ENCODE measurements at places on chromosomes 13 and 19. TPM values are rescaled to one million over a fixed set of nuclear protein-coding genes. Genes with fewer than 3 reads are reported as not detected.
A peak's percentile ranks its signal among the peaks of the same experiment; 100 is the strongest.

GRCh38 chr13:111941845-111942447 lies 125.0 kb upstream of the SOX1 start:
- no peak for DNase-seq

- no peak for DNase-seq
Measured at GRCh38 chr13:52359534-52359933, 46.4 kb downstream of the THSD1 start.

ZNF540 gene
- polyA plus RNA-seq, result 5.8 TPM

DNA sequence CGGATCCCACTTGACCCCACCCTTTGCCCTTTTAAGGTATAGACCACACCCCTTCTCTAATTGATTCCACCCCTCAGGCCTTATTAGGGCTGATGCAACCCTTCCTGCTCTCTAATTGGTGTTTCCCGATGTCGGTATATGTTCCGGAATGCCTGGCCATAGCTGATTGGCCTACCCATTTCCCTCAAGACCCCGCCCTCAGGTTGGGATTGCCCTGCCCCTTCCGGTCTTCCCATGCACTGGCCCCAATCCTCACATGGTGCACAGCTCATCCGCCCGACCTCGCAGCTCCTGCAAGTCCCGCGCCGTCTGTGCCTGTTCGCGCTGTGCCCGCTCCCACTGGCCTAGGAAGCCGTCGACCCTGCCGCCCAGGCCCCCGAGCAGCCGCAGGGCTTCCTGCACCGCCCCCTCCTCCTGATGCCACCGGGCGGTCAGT lies 18.1 kb downstream of the TSKS start:
- DNase-seq, result no peak

DNA sequence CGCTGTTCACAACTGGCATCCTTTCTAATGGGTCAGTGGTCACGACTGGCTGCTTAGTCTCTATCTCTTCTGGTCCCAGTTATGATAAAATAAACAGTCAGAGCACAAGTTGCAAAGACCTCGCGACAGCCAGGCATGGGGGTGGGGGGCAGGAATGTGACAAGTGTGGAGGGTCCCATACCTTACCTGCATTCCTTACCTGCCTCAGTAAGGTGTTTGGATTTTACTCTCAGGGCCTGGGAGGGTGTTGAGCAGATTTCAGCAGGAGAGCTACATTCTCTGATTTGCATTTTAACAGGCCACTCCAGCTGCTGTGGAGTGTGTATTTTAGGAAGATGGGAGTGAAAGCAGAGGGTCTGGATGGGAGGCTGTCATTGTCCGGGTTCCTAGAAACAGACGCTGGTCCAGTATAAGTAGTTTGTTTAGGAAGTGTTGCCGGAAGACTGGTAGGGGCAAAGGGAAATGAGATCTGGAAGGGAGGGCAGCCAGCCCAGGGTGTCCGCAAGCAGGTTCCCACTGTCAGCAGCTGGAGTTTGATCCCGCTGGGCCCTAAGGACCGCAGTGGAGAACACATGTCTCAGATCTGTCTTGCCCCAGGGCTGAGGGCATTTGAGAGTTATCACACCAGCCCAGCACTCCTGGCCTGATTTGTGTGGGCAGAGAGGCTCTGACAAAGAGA lies 920.0 kb downstream of the UQCRFS1 start:
- no peak for DNase-seq

DNA sequence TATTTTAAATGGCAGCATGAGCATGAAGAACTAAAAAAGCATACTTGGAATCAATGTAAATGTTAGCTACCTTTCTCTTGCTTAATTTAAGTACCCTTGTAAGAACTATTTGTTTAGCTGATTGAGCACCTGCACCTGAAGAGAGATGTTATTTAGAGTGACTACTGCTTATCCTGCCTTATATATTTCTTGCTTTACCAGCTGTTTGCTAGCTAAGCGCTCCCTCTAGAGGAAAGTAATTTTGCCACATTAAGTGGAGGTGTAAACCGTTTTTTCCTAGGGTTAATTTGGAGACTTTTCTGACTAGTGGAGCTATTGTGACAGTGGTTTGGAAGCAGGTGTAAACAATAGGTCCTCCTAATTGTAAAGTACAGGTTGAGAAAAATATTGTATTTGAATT lies 19.4 kb upstream of the PSG2 start:
- no peak for DNase-seq

- no peak for DNase-seq
Measured at GRCh38 chr13:53953183-53953582, 924.6 kb downstream of the OLFM4 start.

LENG8 gene
- polyA plus RNA-seq, result 29.9 TPM

GRCh38 chr13:21218351-21219035 lies 42.0 kb downstream of the MRPL57 start:
- no peak for DNase-seq

DNA sequence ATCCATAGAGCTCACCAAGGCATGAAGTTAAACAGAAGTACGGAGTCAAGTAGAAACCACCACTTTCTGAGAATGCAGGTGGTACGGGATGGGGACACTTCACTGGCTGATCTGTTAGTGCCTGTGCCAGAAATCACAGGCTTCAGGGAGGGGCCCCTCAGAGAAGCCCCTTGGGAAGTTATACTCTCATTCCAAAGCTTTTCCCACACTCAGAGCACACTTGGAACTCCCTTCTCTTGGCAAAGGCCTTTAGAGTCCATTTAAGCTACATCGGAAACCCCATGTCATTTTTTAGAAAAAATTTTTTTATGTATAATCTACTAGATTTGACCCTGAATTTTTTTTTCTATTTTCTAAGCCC lies 80.7 kb upstream of the WASF3 start:
- DNase-seq, result no peak

- no peak for DNase-seq
Measured at GRCh38 chr19:16527971-16528521, 14.2 kb downstream of the CHERP start.

- no peak for DNase-seq
Measured at GRCh38 chr13:37893321-37893720, 23.7 kb upstream of the TRPC4 start.

TEX29 gene
- 0.25 TPM for polyA plus RNA-seq

DNA sequence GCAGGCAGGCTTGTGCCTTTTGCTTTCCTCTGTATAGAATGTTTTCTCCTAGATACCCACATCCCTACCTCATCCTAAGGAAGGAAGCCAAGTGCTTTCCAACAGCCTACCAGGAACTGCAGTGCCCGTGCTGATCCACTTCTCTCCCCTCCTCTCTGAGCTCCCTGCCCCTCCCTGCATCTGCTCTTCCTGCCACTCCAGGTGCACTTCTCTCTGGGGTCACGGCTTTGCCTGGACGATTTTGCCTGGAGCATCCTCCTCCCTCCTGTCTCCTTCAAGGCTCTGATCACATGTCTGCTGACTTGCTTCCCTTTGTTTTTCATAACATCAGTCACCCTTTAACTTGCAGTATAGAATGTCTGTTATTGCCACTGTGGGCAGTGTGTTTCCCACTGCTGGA lies 34.7 kb upstream of the IRS2 start:
- no peak for DNase-seq

PCDH9 gene
- 1.0 TPM for polyA plus RNA-seq

GRCh38 chr19:4342615-4343369 lies 570 bp upstream of the MPND start:
- DNase-seq, result peak; percentile 93

GRCh38 chr13:59823486-59823885 lies 340.2 kb downstream of the DIAPH3 start:
- DNase-seq, result no peak

DNA sequence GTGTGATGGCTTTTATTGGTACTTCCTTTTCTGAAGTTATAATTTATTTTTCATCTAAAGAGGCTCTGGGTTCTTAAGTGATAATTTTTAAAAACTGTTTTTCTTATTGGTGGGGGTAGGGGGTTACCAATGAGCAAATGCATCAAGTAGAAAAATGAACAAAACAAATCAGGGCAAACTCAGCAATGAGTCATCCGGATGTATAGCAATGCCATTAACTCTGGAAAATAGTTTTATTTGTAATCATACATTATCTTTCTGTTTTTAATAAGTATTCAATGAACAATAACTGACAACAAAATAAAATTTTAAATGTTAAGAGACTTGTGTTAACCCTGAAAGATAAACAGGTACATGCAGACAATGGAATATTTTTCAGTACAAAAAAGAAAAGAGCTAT lies 67.6 kb downstream of the UFM1 start:
- no peak for DNase-seq

DNA sequence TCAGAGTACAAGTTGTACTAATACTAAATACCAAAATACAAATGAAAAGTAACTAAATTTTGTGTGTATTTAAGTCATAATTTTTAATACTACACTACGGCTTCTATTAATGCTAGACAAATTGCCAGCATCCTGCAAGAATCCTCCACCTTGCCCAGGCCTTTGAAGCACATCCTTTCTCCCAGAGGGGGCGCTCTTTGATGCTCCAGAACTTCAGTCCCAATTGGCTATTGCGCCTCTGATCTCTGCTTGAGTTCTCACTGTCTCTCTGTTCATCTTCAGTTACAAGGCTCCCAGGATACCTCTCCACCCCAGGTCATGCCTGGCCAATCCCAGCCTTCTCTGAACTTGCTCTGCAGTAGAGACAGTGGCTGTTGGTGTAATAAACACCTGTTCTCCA lies 141.0 kb downstream of the DCLK1 start:
- DNase-seq, result no peak

DNA sequence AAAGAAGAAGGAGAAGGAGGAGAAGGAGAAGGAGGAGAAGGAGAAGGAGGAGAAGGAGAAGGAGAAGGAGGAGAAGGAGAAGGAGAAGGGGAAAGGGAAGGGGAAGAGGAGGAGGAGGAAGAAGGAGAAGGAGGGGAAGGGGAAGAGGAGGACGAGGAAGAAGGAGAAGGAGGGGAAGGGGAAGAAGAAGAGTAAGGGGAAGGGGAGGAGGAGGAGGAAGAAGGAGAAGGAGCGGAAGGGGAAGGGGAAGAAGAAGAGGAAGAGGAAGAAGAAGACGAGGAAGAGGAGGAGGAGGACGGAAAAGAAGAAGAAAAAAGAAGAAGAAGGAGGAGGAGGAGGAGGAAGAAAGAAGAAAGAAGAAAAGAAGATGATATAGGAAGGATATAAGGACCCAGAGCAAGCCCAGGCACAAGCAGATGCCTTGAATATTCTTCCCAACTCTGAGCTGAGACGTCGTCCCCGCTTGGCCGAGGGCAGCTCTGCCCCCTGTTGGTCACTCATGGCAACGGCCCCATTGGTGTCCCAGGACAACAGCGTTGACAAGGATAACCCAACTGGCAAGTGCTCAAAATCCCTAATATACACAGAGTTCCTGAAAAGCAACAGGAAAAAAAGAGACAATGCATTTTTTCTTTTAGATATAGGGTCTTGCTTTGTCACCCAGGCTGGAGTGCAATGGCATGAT lies 30.6 kb upstream of the IGSF23 start:
- DNase-seq, result no peak

DNA sequence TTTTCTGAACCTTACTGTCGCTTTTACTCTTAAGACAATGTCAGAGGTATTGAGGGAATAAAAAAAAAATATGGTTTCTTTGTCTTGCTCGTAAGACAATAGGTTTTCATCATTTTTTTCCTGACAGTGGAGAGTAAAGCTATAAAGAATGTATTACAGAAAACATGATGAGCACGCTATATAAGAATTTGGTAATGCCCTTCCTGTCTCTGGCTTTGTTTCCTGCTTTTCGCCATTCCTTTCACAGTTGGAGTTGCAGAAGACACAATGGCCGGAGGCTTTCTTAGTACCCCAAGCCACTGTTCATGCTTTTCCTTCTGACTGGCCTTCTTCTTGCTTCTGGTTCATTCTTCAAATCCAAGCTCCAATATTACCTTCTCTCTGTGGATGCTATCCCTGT lies 101.0 kb upstream of the DACH1 start:
- no peak for DNase-seq

Measured in ovary (tissue), 10 donors.